ENCODE measurements at places on chromosomes 6 and 20. TPM values are rescaled to one million over a fixed set of nuclear protein-coding genes. Genes with fewer than 3 reads are reported as not detected.

DNA sequence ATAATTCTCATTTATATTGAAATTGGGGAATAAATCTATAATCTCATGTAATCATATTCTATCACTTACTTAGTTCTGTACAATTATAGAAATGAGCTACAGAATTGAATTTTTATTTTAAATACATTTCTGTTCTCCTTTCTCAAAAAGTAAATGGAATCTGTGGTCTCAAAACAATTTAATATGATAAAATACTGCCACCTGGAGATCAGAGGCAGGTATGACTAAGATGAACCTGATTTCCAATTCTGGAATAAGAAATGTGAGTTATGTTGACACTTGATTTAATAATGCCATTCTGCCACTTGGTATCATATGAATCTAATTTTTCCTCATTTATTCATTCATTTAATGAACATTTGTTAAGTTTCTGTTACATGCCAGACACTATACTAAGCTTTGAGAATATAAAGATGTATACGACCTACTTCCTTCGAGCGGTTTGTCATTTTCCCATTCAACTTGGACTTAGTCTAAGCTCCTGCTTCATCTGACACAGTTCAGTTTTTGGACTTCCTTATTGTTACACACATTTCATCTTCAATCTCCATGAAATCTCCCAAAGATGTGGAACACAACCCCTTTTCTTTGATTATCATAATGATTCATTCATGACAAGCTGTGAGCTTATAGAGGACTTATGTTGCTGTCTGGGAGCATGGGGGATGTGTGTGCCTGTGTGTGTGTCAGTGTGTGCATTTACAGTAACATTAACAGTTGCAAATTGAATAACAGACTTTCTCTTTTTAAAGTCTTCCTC lies 7.5 kb upstream of the CCDC28A start:
- H3K36me3 ChIP-seq, result no peaks in the 10 kb centered on the region
- H3K27me3 ChIP-seq, result no peaks in the 10 kb centered on the region
- H3K4me3 ChIP-seq, result no peak overlapping the region
- H3K27ac ChIP-seq, result no peak overlapping the region
- DNase-seq, result peak; percentile 56
- no peaks in the 10 kb centered on the region for H3K4me1 ChIP-seq

GRCh38 chr6:42105156-42105648 lies 37.2 kb downstream of the C6orf132 start:
- H3K4me1 ChIP-seq, result peaks cover 10% of the 10 kb centered on the region
- DNase-seq, result no peak
- H3K36me3 ChIP-seq, result no peaks in the 10 kb centered on the region
- H3K27ac ChIP-seq, result no peak overlapping the region
- H3K4me3 ChIP-seq, result no peak overlapping the region
- H3K27me3 ChIP-seq, result no peaks in the 10 kb centered on the region

- no peak overlapping the region for H3K4me3 ChIP-seq
- no peaks in the 10 kb centered on the region for H3K4me1 ChIP-seq
- H3K36me3 ChIP-seq, result no peaks in the 10 kb centered on the region
- no peak overlapping the region for H3K27ac ChIP-seq
These were observed 12.1 kb downstream of the COL21A1 start for GRCh38 chr6:56235245-56235644.

GRCh38 chr20:58651559-58651945 lies 469 bp downstream of the STX16 start:
- peak overlapping the region; percentile 78 for H3K4me3 ChIP-seq
- H3K4me1 ChIP-seq, result peaks cover 8% of the 10 kb centered on the region
- peak overlapping the region; percentile 87 for H3K27ac ChIP-seq
- no peak for DNase-seq
- H3K36me3 ChIP-seq, result no peaks in the 10 kb centered on the region

GRCh38 chr20:17631576-17632319 lies 50.3 kb downstream of the RRBP1 start:
- no peaks in the 10 kb centered on the region for H3K27me3 ChIP-seq
- DNase-seq, result no peak
- H3K4me1 ChIP-seq, result no peaks in the 10 kb centered on the region
- peaks cover 99% of the 10 kb centered on the region for H3K36me3 ChIP-seq

- no peak overlapping the region for H3K27ac ChIP-seq
- no peak for DNase-seq
- no peaks in the 10 kb centered on the region for H3K27me3 ChIP-seq
- peaks cover 4% of the 10 kb centered on the region for H3K4me1 ChIP-seq
- H3K4me3 ChIP-seq, result no peak overlapping the region
These were observed 41.3 kb upstream of the TBC1D7 start for GRCh38 chr6:13369591-13369990.

Gene L3MBTL1
- total RNA-seq, result 2.2 TPM

DNA sequence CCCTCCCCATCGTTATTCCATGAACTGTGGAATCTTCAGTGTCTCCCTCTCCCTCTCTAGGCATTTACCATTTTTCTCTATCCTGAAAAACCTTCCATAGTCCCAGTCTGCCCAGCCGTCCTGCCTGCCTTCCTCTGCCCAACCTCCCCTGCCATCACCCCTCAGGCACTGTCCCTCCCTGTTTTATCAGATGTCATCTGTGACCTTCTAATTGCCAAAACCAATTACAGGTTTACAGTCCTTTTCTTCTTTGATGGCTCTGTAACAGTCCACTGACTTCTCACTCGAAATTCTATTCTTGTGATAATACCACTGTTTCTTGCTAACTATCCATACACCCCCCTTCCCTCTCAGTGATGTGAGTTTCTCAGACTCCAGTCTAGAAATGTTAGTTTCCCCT lies 2.3 kb upstream of the SLC23A2 start:
- H3K4me1 ChIP-seq, result peaks cover 6% of the 10 kb centered on the region
- H3K27ac ChIP-seq, result no peak overlapping the region
- no peak for DNase-seq

Gene ZDHHC14
- 0.90 TPM for total RNA-seq

Gene BPIFA1
- not detected for total RNA-seq

DNA sequence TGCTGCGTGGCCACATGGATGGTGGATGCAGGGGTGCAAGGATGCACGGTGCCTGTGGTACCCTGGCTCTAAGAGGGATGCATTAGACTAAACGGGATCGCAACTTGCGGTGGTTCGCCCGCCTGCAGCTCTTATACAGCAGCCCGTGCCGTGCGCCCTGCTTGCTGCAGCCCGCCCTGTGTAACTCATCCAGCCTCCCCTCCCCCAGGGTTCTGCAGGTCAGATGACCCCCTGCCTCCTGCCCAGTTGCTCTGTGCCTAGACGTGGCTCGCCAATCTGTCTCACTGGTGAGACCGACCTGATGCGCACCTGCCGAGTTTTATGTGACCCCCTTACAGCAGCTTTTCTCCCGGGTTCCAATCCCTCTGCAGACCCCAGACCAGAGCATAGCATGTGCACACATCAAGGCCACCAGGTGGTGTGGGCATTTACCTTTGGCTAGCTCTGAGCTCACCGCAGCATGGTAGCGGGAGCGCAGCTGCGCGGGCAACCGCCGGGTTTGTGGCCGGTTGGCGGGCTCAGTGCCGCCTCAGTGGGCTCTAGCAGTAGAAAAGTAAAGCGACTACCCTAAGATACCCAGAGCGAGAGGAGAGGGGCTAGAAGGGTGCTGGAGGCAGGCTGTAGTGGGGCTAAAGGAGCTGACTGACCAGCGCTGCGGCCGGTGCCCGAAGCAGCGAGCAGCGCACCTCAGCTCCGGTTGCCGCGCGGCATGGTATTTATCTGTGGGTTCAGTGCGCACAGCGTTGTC lies 693 bp upstream of the GNAS-AS1 start:
- H3K27me3 ChIP-seq, result peaks cover 38% of the 10 kb centered on the region
- peaks cover 2% of the 10 kb centered on the region for H3K4me1 ChIP-seq
- no peak overlapping the region for H3K27ac ChIP-seq
- H3K4me3 ChIP-seq, result peak overlapping the region; percentile 88
- no peak for DNase-seq
- H3K36me3 ChIP-seq, result no peaks in the 10 kb centered on the region

GRCh38 chr6:44071670-44072451 lies 55.4 kb downstream of the MRPL14 start:
- peaks cover 45% of the 10 kb centered on the region for H3K4me1 ChIP-seq
- DNase-seq, result peak; percentile 98
- H3K27me3 ChIP-seq, result no peaks in the 10 kb centered on the region

Gene RAET1G
- total RNA-seq, result 2.2 TPM

DNA sequence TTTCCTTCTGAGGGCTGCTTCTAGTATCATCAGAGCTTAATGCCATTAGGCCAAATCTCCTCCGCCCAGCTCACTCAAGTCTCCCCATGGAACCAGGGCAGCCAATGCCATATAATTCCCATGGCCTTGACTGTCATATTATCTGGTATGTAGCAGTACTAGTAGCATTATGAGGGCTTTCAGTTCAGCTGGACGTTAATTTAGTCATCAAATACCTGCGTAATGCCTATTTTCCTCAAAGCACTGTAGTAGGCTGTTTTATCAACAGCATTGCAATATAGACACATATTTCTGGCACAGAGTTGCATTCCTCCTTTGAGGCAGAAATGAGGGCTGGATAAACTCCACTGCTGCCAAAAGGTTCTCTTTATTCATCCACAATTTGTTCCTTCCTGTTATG lies 1.7 kb downstream of the KCTD20 start:
- peaks cover 4% of the 10 kb centered on the region for H3K36me3 ChIP-seq
- peaks cover 6% of the 10 kb centered on the region for H3K4me1 ChIP-seq
- peak overlapping the region; percentile 89 for H3K4me3 ChIP-seq

Gene GPLD1
- 0.28 TPM for total RNA-seq

GRCh38 chr6:14211562-14211942 lies 94.0 kb downstream of the CD83 start:
- no peaks in the 10 kb centered on the region for H3K36me3 ChIP-seq
- peak overlapping the region; percentile 94 for H3K27ac ChIP-seq
- H3K4me1 ChIP-seq, result peaks cover 6% of the 10 kb centered on the region
- peak; percentile 37 for DNase-seq

Gene CRISP3
- total RNA-seq, result not detected

Gene ARMH2
- total RNA-seq, result not detected

Gene SLC22A7
- not detected for total RNA-seq

- no peaks in the 10 kb centered on the region for H3K4me1 ChIP-seq
- H3K27ac ChIP-seq, result no peak overlapping the region
- H3K27me3 ChIP-seq, result no peaks in the 10 kb centered on the region
- DNase-seq, result no peak
These were observed 101.5 kb upstream of the SLC24A3 start for GRCh38 chr20:19110881-19111460.

GRCh38 chr6:100171533-100172321 lies 177.7 kb upstream of the MCHR2 start:
- H3K36me3 ChIP-seq, result no peaks in the 10 kb centered on the region
- no peak for DNase-seq
- peaks cover 6% of the 10 kb centered on the region for H3K4me1 ChIP-seq
- H3K4me3 ChIP-seq, result no peak overlapping the region
- peaks cover 1% of the 10 kb centered on the region for H3K27me3 ChIP-seq
- H3K27ac ChIP-seq, result no peak overlapping the region

Gene ZNF334
- total RNA-seq, result 1.4 TPM

Gene OR2B6
- not detected for total RNA-seq

GRCh38 chr6:100726666-100727065 lies 154.5 kb downstream of the ASCC3 start:
- no peaks in the 10 kb centered on the region for H3K27me3 ChIP-seq
- H3K36me3 ChIP-seq, result 0 out of 2 replicates have a peak, but pooled peaks cover 1% of the 10 kb centered on the region
- H3K4me1 ChIP-seq, result no peaks in the 10 kb centered on the region
- no peak overlapping the region for H3K27ac ChIP-seq

Gene TAAR9
- total RNA-seq, result not detected

Gene LTA
- not detected for total RNA-seq

DNA sequence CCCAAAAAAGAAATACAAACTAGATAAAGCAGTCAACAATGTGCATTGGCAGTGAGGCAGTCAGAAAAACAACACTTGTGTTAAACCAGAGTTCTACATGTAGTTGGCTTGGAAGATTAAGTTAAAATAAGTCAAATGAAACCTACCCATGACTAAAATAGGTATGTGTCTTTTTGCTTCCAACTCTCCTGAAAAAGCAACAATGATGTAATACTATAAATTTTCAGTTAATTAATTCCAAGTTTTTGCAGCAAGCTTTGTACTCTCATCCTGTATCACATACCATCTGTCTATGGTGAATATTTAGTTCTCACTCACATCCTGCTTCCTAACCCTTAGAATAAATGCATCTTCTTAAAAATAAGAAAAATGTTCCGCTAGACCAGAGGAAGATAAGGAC lies 261.5 kb downstream of the KIF16B start:
- peaks cover 4% of the 10 kb centered on the region for H3K4me1 ChIP-seq
- H3K27me3 ChIP-seq, result no peaks in the 10 kb centered on the region
- H3K27ac ChIP-seq, result no peak overlapping the region
- DNase-seq, result peak; percentile 27
- H3K4me3 ChIP-seq, result no peak overlapping the region
- no peaks in the 10 kb centered on the region for H3K36me3 ChIP-seq

DNA sequence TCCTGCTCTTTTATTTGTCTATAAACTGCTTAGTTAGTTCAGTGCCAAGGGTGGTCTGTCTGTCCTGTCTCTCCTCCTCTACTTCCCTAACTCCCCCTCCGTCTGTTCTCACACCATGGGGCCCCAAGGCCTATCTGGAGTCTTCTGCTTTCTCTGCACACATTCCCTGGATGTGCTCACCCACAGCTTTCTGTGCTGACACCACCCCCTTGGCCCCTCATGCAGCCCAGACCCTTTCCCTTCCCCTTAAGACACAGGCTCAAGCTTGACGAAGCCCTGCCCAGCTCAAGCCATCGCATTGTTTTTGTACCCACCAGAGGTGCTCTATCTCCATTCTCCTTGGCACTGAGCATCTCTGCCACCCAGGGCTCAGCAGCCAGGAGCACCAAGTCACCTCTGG lies 78.1 kb upstream of the NNAT start:
- H3K4me3 ChIP-seq, result no peak overlapping the region
- H3K36me3 ChIP-seq, result no peaks in the 10 kb centered on the region
- no peak overlapping the region for H3K27ac ChIP-seq
- H3K4me1 ChIP-seq, result no peaks in the 10 kb centered on the region
- no peak for DNase-seq

- peaks cover 55% of the 10 kb centered on the region for H3K27me3 ChIP-seq
- H3K27ac ChIP-seq, result no peak overlapping the region
- H3K4me3 ChIP-seq, result peak overlapping the region; percentile 22
- no peaks in the 10 kb centered on the region for H3K4me1 ChIP-seq
These were observed 2.0 kb upstream of the KCNB1 start for GRCh38 chr20:49484180-49485140.

Gene ADGRB3
- not detected for total RNA-seq

- H3K27ac ChIP-seq, result no peak overlapping the region
- no peaks in the 10 kb centered on the region for H3K27me3 ChIP-seq
- no peak overlapping the region for H3K4me3 ChIP-seq
- H3K36me3 ChIP-seq, result no peaks in the 10 kb centered on the region
- no peak for DNase-seq
- H3K4me1 ChIP-seq, result peaks cover under 1% of the 10 kb centered on the region
These were observed 37.4 kb downstream of the WRNIP1 start for GRCh38 chr6:2802521-2803060.

DNA sequence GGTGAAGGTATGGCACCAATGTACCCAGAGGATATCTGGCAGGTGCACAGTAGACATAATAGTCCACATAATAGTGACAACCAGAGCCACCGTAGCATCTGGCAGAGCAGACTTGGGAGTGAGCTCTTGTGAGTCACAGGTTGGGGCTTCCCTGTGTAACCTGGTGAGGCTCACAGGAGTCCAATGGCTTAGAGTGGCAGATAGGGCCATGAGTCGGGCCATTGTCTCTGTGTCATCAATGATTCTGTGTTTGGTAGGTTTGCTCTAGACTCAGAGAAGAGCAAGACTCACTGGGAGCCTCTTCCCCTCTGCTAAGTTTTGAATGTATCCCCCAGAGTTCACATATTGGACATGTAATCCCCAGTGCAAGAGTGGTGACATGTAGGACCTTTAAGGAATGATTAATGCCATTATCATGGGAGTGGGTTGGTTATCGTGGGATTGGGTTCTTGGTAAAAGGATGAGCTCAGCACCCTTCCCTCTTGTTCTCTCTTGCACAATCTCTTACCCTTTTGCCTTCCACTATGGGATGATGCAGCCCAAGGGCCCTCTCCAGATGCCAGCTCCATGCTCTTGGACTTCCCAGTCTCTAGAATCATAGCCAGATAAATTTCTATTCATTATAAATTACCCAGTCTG lies 22.6 kb upstream of the SIRPA start:
- H3K36me3 ChIP-seq, result no peaks in the 10 kb centered on the region
- no peak for DNase-seq
